Hematopoietic multipotent progenitor cell treated with erythropoietin and hydrocortisone succinate and interleukin-3 and kit ligand, for 15 days (in vitro differentiated cells): ENCODE measurements at places on chromosomes 4 and X.

DNA sequence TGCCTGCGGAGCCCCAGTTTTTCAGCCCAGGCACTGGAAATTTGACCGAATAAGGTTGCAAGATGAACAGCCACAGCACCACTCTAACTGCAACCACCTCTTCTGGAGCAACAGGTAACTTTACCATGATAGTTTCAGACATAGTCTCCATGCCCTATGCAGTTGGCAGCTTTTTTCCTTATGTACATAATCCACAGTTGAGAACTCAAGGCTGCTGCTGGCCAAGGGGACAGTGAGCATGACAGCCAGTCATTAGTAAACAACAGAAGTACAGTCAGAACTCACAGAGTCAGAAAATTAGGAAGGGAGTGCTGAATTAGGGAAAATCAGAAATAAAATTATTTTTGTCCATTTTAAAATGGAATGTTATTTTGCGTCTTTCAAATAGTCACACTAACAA lies 192.7 kb upstream of the NHS start:
- DNase-seq: no peak

DNA sequence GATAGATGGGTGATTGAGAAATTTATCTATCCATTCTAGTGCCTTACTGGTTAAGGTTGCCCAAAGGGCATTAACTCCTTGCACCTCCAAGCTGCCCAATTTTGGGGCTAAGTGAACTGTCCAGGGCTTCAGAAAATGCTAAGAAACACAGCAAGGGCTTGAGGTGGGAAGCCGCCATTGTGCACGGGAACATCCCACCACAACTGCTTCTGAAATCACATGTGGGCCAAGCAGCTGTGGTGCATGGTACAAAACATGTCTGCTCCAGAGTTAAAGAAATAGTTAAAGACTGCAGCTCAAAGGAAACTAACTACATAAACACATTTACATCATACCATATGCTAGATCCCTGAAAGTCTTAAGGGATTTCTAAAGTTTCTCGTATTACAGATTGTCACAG lies 144.3 kb upstream of the NDST3 start:
- DNase-seq: no peak

DNA sequence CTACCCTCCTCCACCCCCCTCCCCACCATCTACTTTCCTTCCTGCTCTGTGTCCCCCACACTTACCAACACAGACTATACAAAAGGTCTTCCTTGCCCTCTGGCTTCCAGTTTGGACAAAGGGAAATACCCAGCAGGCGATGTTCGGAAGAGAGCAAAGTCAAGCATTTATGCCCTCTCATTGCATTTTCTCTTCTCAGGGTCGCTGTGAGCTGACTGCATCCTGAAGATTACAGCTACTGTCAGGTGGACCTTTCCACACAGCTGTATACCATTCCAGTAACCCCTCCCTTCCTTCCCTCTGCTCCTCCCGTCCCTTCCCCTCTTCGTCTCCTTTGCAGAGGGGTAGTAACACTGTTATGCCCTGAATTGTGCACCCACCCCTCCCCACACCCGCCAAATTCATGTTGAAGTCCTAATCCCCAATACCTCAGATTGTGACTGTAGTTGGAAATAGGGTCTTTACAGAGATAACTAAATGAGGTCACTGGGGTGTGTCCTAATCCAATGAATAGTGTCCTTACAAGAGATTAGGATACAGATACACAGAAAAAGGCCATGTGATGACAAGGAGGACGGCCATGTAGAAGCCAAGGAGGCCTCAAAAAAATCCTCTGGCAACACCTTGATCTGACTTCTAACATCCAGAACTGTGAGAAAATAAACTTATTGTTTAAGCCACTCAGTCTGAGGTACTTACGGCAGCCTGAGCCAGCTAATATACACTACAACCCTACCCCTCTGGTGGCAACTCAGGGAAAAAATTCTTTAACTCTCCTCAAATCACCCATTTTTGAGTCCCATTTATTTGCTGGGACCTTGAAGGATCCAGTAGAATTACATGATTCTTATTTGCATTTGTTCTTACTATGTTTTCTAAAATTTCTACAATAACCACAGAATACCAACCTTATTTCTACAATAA lies 11.7 kb downstream of the MORF4L2 start:
- no peak for DNase-seq

- no peak for DNase-seq
Measured at GRCh38 chr4:169334335-169334734, 63.6 kb upstream of the SH3RF1 start.
